ENCODE measurements at places on chromosomes 12 and 14.

DNA sequence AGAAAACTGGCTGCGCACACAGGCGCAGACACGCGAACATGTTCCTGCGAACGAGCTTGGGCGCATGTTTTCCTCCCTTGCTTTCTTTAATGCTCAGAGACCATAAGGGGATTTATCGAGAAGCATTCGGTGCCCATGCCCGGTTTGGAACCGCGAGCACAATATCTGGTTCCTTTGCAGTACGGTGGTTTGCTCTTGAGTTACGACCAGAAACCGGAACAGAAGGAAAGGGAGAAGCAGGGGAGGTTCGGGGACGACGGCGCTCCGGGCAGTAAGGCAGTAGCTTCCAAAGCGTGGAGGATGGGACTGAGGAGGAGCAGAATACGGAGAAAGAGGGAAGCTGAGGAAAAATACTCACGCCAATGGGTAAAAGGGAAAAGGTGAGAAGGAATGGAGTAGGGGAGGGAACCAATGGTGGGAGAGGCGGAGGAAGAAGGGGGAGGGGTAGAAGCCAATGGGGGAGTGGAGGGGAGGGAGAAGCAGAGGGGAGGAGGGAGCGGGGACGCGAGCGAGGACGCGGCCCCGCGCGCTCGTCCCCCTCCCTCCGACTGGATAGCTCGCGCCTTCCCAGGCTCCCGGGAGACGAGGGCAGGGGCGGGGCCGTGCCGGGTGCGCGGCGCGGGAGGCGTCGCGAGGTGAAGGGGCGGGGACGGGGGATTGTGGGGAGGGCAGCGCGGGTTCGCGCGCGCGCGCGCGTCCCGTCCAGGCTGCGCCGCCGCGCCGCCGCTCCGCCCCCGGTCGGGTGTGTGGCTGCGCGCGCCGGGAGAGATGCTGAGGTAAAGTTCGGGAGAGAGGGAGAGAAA is 625 bp upstream of the ARHGAP5 start:
- DNase-seq = peak; percentile 36

- DNase-seq = no peak
Observed at GRCh38 chr12:43347026-43347425, 205.0 kb downstream of the ADAMTS20 start.

DNA sequence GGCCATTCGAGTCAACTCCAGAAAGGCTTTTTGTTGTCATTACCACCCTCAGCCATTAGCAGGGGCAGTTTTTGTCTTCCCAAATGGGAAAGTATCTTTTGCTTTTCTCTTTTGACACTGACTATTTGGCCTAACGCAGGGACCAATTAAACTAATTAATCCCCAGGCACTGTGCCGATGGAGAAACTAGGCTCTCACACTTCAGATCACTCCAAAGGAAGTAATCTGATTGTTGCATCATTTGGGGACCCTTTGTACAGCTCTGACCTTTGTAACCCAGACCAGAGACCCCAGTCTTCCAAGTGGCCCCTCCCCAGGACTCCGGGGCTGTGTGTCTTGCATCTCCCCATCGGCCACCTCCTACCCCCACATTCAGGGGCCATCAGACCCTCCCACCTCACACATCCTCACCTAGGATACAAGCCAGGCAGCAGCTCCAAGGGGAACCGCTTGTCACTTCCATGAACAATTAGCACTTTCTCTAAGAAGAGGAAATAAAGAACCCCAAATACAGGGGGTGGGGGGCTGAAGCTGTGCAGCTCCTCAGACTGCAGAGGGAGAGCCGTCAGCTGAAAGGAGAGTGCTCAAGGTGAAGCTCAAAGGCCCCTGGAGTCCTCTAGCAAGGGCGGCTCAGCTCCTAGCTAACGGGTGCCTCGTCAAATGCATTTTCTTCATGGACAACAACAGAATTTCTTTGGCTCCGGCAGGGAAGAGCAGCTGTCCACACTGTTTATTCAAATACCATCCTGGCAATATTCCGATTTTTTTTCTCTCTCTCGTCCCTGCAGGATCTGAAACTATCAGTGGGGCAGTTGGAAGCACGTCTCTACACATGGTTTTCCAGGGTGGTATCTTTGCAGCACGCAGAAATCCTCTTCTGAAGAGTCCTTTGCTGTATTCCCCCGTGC is 64.3 kb upstream of the DIO3 start:
- no peak for DNase-seq

- no peak for DNase-seq
Observed at GRCh38 chr12:131994589-131994988, 44.8 kb downstream of the EP400 start.

- DNase-seq = no peak
Observed at GRCh38 chr12:28550757-28551704, 360.8 kb downstream of the CCDC91 start.

DNA sequence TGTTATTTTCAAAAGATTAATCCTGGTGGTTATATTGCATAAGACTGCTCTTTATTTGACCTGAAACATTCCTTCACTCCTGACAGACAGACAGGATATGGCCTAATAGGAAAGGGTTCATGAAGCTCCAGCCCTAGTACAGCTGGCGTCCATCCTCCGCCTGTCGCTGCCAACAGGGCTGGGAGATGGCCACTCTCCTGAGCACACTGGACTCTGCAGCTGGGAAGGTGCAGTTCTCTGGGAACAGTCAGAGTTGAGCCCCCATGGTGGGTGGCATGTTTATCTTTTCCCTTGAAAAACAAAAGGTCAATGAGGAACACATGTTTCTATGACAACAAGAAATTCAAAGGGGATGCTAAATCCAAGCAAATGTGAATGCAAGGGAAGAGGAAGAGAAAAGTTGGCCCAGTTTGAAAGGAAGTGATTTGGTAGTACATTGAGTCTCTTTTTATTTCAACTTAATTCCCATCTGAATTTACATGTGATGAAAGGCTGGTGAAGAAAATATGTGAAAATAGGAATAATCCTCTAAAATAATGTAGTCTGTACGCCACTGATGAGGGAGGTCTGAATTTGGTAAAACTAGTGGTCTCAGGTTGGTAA is 89.9 kb upstream of the DCN start:
- no peak for DNase-seq

DNA sequence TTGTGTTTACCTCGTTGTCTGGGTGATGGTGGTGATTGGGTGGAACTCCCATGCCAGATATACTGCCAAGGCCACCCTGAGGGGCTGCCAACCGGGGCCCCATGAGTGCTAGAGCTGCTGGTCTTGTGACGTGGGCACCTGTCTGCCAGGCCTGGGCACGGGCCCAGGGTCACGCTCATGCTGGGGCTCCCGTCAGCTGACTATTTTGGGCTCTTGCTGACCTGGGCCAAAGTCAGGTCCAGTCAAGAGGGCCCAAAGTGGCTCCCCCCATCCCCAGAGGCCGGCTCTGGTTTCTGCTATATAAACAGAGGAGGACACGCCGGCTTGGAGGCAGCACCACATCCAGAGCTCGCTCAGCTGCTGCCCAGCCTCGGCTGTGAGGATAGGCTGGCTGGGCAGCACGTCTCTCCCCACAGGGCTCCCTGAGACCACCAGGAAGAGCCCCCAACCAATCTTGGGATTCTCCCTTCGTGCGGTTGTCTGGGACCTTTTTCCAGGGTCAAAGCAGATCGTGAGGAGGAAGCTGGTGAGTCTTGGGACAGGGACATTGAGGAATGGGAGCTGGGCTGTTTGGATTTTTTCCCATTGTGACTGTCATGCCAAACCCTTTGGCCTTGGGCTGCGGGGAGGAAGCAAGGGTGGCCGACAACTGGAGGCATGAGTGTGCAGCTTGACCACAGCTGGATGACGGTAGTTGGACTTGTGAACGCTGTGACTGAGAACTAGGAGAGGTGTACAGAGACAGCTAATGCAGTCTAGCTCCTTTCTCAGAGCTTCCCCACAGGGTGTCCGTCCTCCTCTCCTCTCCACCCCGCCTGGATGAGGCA is 7.6 kb upstream of the NR4A1 start:
- no peak for DNase-seq

- DNase-seq = peak; percentile 52
Observed at GRCh38 chr14:103925316-103925715, 2.9 kb upstream of the TDRD9 start.

GRCh38 chr12:94167756-94168416 is 19.5 kb downstream of the PLXNC1 start:
- DNase-seq = no peak

DNA sequence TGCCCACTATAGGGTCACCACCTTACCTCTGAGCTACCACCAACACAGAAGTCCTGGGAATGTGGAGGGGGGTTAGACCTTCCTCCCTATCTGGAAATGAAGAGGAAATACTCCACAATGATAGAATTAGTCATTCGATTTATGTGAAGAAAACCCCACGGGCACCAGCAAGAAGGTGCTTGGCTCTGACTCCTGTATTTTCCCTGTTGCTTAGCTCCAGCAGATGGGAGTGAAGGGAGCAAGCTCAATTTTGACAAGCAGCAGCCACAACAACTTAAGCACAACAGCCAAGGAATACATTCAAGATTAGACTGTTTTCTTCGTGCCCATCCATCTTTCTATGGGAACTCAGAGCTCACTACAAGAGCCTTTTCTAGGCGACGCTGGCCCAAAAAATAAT is 191.7 kb downstream of the SPTSSA start:
- no peak for DNase-seq

DNA sequence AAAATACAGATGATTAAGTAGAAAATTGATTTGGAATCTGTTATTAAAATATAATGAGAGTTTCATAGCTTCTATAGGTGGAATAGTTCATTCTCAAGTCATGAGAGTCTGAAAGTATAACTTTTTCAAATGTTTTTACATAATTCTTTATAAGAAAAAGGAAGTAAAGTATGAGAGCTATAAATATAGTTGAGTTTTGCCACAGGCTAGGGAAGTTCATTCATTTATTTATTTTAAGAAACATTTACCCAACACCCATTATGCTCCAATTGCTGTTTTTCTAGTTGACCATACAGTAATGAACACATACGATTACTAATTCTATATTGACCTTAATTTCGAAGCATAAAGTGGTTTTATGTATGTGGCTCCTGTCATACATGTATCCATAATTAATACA is 24.8 kb downstream of the LRRIQ1 start:
- peak; percentile 64 for DNase-seq

GRCh38 chr12:101076921-101077320 is 133.1 kb downstream of the SLC5A8 start:
- DNase-seq = no peak

DNA sequence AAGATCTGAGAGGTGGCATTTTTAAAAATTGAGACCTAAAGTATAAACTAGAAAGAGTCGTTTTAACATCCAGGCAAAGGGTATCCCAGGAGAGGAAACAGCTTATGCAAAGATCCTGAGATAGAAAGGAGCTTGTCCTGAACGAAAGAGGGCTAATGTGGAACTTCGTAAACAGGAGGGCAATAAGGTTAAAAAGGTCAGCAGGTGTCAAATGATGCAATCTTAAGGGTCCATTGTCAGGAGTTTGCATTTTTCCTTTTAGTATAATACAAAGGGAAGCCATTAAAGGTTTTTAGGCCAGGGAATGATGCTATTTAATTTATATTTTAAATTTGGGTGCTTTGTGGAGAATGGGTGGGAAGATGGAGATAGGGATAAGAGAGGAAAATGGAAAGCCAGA is 14.4 kb downstream of the FMNL3 start:
- no peak for DNase-seq

DNA sequence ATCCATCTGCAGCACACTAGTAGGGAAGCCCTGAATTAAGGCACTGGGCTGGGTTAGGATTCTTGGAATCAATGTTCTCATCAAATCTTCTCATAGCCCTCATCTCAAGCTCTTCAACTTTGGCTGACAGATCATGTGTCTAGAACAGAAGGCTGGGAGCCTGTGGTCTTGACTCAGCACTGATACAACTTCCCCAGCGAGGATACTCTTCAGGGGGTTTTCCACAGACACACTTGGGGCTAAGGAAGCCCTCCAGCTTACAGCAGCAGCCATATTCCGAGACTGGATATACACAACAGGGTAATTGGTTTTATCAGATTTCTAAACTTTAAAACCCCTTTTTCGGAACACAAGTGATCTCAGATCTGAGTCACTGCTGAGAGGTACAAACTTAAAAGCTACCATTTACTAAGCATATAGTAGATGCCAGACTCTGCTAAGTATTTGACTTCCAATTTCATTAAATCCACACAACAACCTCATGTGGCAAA is 3.5 kb downstream of the FMNL3 start:
- peak; percentile 28 for DNase-seq

GRCh38 chr12:98893675-98894411 is 248.8 kb downstream of the APAF1 start:
- no peak for DNase-seq

DNA sequence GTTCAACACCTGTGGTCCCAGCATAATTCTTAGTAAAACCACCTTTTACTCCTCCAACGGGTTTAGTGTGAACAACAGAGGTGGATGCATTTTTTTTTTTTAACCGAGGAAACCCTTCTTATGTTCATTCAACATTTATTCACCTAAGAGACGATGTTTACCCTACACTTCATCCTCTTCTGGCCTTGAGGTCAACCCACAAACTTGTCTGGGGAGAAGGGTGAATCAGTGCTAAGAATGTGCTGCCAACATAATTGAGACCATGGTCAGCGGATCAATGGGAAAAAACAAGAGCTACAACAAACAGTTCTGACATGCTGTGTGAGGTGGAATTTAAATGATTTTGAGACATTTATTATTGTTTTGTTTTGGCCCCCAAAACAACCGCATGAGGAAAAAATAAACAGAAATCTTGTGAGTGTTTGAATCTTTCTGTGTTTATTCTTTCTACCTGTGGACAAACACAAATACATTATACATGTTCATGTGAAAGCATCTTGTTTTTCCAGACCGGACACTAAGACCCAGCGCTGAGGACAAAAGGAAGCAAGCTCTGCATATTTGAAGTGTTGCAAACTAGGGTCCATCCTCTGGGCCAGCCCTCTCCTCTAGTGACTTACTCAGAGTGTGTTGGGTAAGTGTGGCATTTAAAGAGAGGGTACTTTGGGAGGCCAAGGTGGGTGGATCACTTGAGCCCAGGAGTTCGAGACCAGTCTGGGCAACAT is 5.1 kb upstream of the USP30 start:
- DNase-seq = no peak

- no peak for DNase-seq
Observed at GRCh38 chr14:69615121-69615495, 3.7 kb downstream of the SUSD6 start.

DNA sequence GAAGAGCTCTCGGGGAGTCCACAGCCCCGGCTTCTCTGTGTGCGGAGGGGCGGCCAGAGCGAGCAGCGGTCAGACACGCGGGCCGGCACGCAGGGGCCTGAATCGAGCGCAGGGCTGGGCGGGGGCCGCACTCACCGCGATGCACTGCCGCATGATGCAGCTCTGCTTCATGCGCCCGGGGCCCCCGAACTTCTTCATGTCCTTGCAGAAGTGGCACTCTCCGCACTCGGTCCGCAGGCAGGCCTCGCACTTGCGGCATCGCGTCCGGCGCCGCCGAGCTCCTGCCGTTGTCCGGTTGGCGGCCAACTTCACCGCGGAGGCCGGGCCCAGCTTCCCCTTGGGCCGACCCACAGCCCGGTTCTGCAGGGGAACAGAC is 53.1 kb downstream of the RNF34 start:
- DNase-seq = no peak
